ENCODE measurements at places on chromosomes 2 and 18.

GRCh38 chr2:239327536-239328350, 73.1 kb downstream of the HDAC4 start:
- peak; percentile 21 for DNase-seq

DNA sequence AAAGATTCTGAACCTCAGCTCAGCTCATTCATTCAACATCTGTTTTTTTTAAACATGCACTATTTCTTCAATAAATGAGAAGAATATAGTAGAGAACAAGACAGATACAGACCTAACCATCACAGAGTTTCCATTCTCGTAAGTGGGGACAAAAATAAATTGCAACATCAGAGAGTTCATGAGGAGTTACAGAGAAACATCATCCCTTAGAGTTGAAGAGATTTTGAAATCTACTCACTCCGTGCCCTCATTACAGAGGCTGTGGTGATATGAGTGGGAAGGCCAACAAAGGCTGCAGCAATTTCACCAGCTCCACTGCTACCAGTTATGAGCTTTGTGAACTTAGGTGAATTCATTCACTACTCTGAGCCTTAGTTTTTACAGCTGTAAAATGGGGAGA, 399.3 kb downstream of the BCL11A start:
- no peak for DNase-seq

GRCh38 chr2:237896956-237897355, 37.5 kb downstream of the RAMP1 start:
- no peak for DNase-seq

- DNase-seq, result no peak
These were observed 1007.0 kb upstream of the ACVR2A start for GRCh38 chr2:146837857-146838256.

DNA sequence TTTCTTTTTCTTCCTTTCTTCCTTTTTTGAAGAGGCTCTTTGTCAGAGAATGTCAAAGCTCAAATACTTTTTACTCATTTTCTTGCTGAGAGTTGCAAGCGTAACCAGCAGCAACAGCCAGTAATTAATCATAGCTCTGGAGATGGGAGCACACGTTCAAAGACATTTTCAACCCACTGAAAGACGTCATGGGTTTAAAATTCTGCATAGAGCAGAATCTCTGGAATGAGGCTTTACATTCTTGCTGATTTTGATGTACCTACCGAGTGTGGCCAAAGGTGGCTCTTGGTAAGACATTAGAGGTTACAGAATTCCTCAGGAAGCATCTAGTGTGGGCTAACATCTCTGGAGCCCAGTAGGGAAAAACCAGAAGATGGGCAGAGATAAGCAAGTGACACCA, 292.5 kb downstream of the MTX2 start:
- peak; percentile 74 for DNase-seq

GRCh38 chr2:11535899-11536344, 2.1 kb downstream of the GREB1 start:
- DNase-seq, result no peak

- peak; percentile 12 for DNase-seq
These were observed 83.9 kb downstream of the RPE start for GRCh38 chr2:210086292-210086691.

GRCh38 chr18:67896451-67896850, 379.9 kb upstream of the DSEL start:
- no peak for DNase-seq

DNA sequence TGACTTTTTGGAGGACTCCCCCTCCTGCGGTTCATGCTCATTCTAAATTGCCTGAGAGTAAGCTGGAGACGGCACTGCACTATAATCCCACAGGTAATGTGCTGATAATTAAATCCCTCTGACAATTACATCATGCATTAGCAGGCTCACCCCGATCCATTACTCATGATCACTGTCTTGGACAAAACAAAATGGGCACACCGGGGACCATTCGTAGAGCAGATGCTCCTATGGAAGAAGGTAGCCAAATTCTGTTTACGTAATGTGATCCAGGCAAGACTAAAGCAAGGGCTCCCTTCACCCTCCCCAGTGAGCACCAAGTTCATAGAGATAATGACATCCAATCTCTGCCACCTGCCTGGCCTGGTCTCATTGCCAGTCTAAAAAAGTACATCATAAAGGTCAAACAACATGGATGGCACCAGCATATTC, 657.1 kb upstream of the SOX11 start:
- no peak for DNase-seq

GRCh38 chr2:63849381-63850203, 7.9 kb downstream of the UGP2 start:
- DNase-seq, result peak; percentile 88

DNA sequence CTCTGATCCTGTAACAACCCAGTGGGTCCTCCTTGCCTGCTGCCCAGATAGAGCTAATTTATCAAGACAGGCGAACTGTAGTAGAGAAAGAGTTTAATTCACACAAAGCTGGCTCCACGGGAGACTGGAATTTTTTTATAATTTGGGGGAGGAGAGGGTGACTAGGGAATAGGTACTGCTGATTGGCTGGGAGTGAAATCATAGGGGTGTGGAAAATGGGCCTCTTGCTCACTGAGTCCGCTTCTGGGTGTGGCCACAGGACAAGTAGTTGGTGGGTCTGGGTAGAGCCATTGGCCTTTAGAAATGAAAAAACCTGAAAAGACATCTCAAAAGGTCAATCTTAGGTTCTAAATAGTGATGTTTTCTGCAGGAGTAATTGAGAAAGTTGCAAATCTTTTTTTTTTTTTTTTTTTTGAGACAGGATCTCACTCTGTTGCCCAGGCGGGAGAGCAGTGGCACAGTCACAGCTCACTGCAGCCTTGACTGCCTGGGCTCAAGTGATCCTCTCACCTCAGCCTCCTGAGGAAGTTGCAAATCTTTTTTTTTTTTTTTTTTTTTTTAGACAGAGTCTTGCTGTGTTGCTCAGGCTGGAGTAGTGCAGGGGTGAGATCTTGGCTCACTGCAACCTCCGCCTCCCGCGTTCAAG, 14.4 kb upstream of the UGGT1 start:
- no peak for DNase-seq

- peak; percentile 53 for DNase-seq
These were observed 5.5 kb upstream of the SFT2D3 start for GRCh38 chr2:127695491-127696472.

GRCh38 chr2:51165534-51166260, 133.8 kb upstream of the NRXN1 start:
- DNase-seq, result no peak

- no peak for DNase-seq
These were observed 295.2 kb downstream of the PARD3B start for GRCh38 chr2:204840504-204840903.

DNA sequence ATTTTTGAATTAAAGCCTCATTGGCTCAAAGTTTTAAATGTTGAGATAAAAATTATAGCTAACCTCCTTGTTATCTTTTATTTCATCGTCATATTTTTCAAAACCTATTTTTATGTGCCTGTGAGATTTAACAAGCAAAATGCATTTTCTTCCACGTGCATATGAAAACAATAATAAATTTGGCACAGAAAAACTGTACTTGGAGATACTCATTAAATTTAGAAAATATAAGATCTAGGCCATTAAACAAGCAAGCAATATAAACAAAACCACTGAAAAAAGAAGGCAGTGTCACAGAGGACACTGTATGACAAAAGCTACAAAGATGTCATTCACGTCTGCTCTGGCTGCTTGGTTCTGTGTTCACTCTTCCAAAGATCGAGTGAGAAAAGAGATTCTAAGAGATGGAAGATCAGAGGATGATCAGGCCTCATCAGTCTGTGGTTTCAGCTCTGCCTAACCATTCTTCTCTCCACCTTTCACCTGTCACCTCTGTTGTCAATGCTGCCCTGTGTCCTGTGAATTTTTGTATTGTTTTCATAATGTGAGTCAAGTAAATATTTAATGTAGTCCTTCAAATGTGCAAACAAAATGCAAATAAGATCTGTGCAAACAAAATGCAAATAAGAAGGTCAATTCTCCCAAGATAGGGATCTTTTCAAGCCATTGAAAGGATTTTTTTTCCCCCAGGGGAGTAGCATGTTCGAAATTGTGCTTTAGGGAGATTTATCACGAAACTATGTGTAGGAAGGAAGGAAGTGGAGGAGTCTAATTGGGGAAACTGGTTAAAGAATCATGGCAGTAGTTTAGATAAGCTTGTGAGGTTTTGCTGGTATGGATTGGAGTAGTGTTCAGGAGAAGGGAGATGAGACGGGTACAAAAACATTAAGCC, 138.7 kb upstream of the RBMS1 start:
- DNase-seq, result no peak

GRCh38 chr2:96262306-96262705, 3.5 kb downstream of the TMEM127 start:
- peak; percentile 54 for DNase-seq

GRCh38 chr2:138504546-138505235, 3.1 kb downstream of the SPOPL start:
- DNase-seq, result no peak

DNA sequence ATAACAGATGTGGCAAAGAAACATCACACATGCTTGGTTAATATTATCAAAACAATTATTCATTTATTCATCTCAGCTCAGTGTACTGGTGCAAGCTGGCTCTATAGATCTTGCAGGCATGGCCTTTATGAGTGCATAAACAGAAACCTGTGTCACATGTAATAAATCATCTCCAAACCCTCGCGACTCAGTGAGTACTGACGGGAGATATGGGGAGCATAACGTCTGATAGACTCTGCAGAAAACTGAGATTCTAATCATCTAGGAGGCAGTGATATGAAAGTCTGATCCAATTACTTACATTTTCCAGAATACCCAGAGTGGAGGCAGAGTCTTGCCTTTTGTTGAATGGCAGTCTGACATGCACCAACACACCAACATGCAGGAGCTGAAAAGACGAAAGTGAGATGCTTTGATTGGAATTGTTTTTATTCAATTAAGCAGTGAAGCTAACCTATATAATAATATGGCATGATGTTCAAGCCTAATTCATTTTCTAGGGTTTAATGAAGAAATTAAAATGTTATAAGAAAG, 416.8 kb downstream of the RNF144A start:
- DNase-seq, result no peak

DNA sequence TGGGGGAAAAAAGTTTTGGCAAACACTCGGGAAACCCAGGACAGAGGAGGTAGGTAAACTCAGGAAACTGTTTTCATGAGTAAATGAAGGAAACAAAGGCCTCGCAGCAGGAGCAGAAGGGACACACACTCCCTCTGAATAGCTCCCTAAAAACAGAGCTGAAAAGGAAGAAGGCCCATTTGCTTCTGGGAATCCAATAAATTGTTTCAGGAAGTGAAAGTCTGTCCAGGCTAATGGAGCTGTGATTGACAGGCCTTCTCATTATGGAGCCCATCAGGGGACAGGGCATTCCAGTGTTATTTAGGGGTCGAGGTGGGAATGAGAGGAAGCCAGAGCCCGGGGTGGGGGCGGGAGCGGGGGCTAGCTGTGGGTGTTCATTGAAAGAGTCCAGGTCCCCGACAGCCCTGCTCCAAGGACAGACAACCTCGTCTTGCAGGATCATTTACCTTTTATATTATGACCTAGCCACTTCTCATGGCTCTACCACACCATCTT, 81.2 kb downstream of the GBX2 start:
- DNase-seq, result no peak

- no peak for DNase-seq
These were observed 324.7 kb upstream of the PIK3C3 start for GRCh38 chr18:41630232-41630886.

GRCh38 chr18:56445422-56445821, 193.0 kb downstream of the TXNL1 start:
- no peak for DNase-seq

- no peak for DNase-seq
These were observed 2.0 kb downstream of the OTOS start for GRCh38 chr2:240138254-240138984.

- DNase-seq, result peak; percentile 64
These were observed 75.0 kb upstream of the MSTN start for GRCh38 chr2:190137561-190137960.

DNA sequence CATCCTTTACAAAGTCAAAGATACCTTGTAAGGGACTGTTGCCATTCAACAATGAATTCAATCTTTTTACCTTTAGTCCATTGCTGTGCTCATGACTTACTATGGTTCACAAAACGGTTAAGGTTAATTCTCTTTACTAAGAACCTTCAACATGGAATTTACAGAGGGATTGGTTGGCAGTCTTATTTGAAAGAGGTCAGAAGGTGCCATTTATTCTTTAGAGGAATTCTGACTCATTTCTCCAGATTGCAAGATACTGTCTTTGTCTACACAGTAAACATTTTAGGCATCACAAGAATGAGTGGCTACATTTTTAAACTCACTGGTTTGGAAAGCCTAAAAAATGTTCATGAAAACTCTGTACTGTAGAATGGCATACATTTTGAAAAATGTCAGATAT, 17.4 kb downstream of the KCNH7 start:
- DNase-seq, result peak; percentile 1

- DNase-seq, result no peak
These were observed 3.3 kb upstream of the ZNF532 start for GRCh38 chr18:58861353-58861752.

DNA sequence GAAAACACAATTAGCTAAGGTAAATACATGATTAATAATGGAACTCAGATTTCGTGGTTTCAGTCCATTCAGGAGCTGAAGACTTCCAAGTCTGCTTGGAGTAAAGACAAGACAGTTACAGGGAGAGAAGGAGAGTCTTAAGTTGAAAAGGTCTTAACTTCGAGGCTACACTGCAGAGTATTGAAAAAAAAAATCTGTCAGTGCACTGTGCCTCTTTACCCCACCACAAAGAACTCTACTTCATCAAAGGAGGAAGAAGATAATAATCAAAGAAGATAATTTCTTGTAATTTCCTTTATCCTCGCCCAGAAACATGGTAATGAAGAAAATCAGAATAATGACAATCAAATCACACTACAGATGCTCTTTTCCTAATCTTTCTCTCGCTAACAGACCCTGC, 75.4 kb downstream of the MEMO1 start:
- DNase-seq, result no peak

GRCh38 chr2:100893392-100894104, 73.6 kb downstream of the NPAS2 start:
- DNase-seq, result peak; percentile 17

- peak; percentile 71 for DNase-seq
These were observed 107.1 kb downstream of the LYPD6B start for GRCh38 chr2:149145314-149146295.

DNA sequence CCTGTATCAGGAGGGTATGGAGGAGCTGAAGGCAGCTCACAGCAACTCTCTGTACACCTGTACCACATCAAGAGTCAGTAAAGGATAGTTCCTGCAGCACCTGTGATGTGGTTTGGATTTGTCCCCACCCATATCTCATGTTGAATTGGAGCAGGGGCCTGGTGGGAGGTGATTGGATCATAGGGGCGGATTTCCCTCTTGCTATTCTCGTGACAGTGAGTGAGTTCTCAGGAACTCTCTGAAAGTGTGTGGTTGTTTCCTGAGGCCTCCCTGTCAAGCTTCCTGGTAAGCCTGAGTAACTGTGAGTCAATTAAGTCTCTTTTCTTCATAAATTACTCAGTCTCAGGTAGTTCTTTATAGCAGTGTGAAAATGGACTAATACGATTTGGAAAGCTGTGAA, 28.9 kb downstream of the OSBPL1A start:
- DNase-seq, result no peak

GRCh38 chr2:239928391-239929350, 96.5 kb downstream of the NDUFA10 start:
- no peak for DNase-seq

GRCh38 chr2:230889911-230890601, 25.3 kb downstream of the ITM2C start:
- no peak for DNase-seq

All from AG10803 (cell line).